ENCODE measurements at places on chromosomes 3 and 15. TPM values are rescaled to one million over a fixed set of nuclear protein-coding genes. Genes with fewer than 3 reads are reported as not detected.
A peak's percentile ranks its signal among the peaks of the same experiment; 100 is the strongest.

- DNase-seq, result no peak
Observed at GRCh38 chr3:117398141-117398899, 688.7 kb downstream of the TUSC7 start.

- DNase-seq, result no peak
Observed at GRCh38 chr15:69609776-69610175, 157.2 kb downstream of the RPLP1 start.

HIGD2B gene
- total RNA-seq, result not detected

DNA sequence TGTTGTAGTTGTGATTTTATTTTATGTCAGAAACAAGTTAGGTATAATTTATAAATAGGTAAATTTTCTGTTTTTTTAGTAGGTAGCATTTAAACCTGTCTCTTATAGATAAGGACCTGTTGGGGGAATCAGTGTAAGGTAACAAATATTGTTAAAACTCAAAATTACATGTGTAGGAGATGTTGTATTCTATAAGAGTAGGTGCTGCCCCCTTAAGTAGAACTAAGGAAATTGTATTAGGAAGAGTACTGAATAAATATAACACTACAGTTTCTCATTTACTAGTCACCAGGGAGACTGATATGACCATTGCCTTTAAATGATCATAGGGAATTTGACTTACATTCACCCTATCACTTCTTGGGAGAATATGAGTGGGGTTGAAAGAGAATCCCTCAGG, 31.2 kb downstream of the SLC25A36 start:
- no peak for DNase-seq

DNA sequence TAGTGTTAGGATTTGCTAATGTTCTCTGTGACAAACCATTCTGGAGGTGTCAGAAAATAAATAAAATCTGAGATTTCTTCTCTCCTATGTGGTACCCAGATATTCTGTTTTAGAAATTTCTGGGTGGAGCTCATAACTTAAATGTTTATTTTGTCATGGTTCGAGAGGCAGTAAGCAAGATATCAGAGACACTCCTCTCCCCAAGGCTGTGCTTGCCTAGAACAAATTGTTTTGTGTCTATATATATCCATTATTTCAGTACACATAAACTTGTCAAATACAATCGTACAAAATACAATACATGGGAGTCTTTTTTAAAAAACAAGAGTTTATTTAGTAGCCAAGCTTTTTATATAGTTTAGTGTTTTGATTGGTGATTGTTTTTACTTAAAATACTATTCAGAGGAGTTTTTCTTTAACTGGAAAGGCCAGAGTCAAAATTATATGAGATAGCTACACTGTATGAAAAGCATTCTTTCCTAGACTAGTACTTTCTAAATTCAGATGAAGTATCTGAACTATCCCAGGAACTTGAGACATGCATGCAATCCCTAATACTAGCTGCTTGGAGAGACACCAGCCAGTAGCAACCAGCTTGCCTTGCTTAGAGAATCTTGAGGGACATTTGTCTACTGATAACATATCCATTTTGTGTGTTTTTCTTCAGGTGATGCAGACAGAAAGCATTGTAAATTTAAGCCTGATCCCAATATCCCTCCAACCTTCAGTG, 4.7 kb downstream of the EXOG start:
- no peak for DNase-seq

DNA sequence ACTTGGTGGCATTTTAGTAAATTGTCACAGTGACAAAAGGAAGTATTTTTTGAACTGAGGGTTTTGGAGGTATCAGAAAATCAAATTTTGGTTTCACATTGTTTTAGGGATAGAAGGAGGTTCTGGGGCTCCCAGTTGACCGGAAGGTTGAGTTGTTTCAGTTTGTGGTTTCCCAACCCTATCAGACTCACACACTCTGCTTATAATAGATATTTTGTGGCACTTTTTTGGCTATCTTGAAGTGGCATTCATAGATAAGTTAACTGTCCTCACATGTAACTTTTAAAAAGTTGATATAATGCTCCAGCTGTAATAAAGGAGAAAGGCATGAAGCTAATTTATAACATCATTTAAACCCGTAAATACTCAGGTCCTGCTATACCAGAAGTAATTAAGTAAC, 12.8 kb downstream of the ARMC8 start:
- DNase-seq, result no peak

NR2E3 gene
- total RNA-seq, result not detected

- DNase-seq, result no peak
Observed at GRCh38 chr3:189953551-189953950, 167.1 kb downstream of the P3H2 start.

RARB gene
- 3.6 TPM for total RNA-seq

GRCh38 chr3:68943753-68944500, 11.6 kb upstream of the TAFA4 start:
- no peak for DNase-seq

GRCh38 chr15:39018966-39019365, 454.4 kb upstream of the RASGRP1 start:
- DNase-seq, result no peak

- DNase-seq, result no peak
Observed at GRCh38 chr3:3705090-3705775, 94.0 kb upstream of the LRRN1 start.

CELSR3 gene
- total RNA-seq, result 0.94 TPM

- DNase-seq, result no peak
Observed at GRCh38 chr15:38899300-38899699, 334.7 kb upstream of the RASGRP1 start.

DNA sequence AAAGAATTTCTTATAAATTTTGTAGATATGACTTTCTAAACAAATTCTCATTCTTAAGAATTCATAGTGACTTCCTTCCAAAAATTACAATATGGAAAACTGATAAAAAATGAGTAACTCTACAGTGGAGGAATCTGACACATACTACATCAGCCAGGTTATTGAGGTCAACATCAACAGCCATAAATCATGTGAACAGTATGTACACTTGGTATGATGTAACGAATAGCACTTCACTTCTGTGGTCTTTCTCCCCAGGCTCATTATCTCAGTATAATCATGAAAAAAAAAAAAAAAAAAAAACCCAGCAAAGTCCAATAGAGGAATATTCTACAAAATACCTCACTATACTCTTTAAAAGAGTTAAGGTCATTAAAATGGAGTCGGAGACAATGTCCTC, 111.2 kb upstream of the SUCLG2 start:
- DNase-seq, result no peak

DNA sequence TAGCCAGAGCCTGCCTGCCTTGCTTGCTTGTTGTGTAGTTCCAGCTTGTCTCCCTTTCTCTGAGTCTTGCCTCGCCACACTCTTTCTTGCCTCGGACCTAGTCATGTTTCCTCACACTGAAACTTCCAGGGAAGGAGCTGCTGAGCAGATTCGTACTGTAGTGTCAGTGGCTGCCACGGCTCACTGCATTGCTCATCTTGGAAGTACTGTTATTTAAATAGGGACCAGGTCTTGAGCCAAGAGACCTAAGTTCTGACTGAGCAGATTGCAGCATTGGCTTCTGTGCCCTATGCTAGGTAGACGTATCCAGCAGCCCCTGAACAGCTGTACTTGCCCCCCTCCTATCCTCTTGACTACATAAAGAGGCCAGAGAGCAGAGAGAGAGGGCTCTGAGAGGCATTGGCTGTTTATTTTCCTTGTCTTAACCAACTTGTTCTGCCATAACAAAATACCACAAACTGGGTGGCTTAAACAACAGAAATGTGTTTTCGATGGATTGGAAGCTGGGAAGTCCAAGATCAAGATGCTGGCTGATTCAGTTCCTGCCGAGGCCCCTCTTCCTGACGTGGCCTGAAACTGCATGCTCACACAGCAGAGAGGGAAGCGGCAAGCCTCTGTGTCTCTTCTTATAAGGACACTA, 5.8 kb upstream of the RARRES1 start:
- DNase-seq, result no peak

- no peak for DNase-seq
Observed at GRCh38 chr3:98588065-98588464, 5.3 kb downstream of the CPOX start.

DNA sequence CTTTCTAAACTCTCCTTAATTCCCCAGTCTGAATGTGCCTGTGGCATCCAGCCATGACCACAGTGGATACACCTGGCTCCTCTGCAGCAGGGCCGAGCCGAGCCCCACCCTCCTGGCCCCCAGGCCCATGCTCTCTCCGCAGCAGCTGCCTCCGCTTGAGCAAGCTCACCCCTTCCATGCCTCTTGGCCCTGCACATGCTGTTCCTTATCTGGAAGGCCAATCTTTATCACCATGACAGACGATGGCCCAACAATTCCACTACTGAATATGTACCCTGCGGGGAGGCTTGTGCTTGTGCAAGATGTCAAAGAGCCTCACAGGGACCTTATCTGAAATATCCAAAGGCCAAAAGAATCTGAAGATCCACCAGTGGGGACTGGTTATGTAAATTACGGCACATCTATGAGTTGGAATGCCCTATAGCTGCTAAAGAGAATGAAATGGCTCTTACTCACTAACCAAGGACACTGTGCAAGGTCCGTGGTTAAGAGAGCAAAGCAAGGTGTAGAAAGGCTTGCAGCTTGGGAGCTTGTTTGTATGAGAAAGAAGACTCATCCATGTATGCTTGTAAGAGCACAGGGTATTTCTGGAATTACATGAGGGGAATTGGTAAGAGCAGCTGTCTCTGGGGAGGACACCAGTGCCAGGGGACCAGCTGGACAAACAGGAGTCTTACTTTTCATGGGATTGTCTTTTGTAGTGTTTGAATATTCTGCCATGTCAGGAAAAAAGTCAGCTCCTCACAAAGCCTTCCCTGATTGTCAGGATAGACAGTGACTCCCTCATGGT, 55.2 kb downstream of the WNT7A start:
- no peak for DNase-seq

PCNP gene
- total RNA-seq, result 62.6 TPM

DNA sequence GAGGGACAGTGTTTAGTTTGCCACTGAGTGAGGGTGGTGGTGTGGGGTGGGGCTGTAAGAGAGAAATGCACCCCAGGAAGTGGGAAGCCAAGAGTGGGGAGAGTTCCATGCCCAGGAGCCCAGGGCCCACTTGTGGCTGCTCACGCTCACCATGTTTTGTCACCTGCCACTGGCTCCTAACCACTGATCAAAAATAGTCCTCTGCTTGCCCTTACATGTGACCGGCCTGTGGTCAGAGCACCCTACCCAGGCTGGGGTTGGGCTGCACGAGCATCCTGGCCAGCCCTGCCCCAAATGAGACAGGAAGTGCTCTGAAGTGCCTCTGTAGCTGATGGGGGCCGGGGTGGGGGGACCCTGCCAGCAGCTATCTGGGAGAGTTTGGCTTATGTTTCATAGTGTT, 216.3 kb downstream of the RPLP1 start:
- no peak for DNase-seq

DNA sequence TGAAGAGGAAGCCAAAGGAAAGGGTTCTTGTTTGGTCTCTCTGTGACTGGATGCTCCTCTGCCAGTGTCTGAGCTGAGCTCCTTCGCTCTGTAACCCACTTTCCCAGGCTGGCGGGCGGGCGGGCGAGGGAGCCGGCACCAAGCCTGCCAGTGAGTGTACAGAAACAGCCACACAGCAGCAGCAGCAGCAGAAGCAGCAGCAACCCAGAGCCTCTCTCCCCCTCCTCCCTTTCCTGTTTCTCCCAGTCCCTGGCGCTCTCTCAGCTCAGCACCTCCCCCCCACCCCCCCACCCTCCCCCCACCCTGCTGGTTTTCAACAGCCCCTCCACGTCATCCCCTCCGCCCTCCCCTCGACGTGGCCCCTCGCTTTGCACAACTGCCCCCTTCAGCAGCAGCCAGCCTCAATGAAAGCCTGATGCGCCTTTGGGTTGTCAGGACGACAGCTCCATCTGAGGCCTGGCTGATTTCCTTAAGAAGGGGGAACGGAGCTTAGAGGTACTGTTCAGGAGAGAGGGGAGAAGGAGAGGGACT, at the start of gene LSAMP:
LSAMP (minus strand) TSS at position 177 of the 531 bp plus-strand sequence.
- peak; percentile 22 for DNase-seq

CPEB1 gene
- 4.4 TPM for total RNA-seq

DNA sequence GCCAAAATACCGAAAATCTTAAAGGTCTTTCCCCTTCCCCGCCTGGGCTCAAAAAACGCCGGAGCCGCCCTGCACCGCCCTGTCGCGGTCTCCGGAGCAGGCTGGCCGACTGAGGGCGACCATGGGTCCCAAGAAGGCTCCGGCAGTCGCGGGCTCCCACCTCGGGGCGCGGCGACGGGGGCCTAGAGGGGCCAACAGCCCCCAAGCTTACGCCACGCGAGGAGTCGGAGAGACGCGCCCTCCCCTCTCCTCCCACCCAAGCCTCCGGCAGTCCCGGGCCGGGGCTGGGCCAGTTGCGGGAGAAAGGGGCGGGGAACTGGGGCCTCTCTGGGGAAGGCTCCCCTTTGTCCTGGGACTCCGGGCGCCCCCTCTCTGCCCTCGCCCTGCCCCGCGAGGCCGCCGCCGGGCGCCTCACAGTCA, 69.2 kb downstream of the GOLGA8B start:
- no peak for DNase-seq

ZNF80 gene
- total RNA-seq, result 0.19 TPM

GRCh38 chr3:60674870-60675269, 576.4 kb downstream of the FHIT start:
- no peak for DNase-seq

DNA sequence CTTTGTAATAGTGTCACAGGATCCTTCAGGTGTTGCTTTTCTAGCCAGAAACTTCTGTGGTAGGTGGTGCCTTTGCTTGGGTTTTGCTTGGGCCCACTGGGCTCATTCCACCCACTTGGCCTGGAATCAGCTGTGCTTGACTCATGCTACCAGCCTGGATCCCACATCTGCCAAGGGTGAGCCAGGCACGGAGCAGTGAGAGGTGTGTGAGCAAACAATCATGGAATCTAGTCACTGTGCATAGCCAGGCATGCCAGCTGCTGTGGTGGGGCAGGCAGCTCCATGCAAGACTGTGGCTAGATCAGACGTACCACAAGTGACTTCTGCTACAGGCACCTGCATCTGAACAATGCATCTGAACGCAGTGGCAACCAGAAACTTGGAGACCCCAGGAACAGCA, 275.9 kb downstream of the UBE2E2 start:
- DNase-seq, result no peak

- DNase-seq, result no peak
Observed at GRCh38 chr3:138289701-138290100, 40.0 kb downstream of the NME9 start.

SLCO2A1 gene
- total RNA-seq, result 43.7 TPM

RYR3 gene
- total RNA-seq, result 7.5 TPM

GRCh38 chr15:92934716-92935115, 34.6 kb downstream of the CHD2 start:
- no peak for DNase-seq

GPR62 gene
- total RNA-seq, result 0.37 TPM

CRABP1 gene
- total RNA-seq, result not detected

MESP1 gene
- 16.2 TPM for total RNA-seq

GRCh38 chr15:98612490-98613110, 35.7 kb upstream of the IGF1R start:
- DNase-seq, result no peak

DNA sequence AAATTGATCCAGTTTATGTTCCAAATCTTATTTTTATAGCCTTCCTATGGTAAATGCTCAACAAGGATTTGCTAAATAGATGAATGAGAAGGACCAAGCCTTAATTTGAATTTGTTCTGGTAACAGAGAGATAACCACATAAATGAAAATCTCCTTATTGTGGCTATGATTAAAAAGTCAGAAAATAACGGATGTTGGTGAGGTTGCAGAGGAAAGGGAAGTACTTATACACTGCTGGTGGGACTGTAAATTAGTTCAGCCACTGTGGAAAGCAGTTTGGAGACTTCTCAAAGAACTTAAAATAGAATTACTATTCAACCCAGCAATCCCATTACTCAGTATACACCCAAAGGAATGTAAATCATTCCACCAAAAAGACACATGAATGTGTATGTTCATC, 26.2 kb downstream of the AAGAB start:
- DNase-seq, result no peak
